ENCODE measurements at places on chromosomes 1 and 21.

- H3K4me3 ChIP-seq: no peak overlapping the region
- no peak for DNase-seq
- no peaks in the 10 kb centered on the region for H3K4me1 ChIP-seq
- H3K27me3 ChIP-seq: no peaks in the 10 kb centered on the region
- H3K27ac ChIP-seq: no peak overlapping the region
- no peaks in the 10 kb centered on the region for H3K36me3 ChIP-seq
These were observed 49.3 kb downstream of the JMJD4 start for GRCh38 chr1:227685807-227686206.

DNA sequence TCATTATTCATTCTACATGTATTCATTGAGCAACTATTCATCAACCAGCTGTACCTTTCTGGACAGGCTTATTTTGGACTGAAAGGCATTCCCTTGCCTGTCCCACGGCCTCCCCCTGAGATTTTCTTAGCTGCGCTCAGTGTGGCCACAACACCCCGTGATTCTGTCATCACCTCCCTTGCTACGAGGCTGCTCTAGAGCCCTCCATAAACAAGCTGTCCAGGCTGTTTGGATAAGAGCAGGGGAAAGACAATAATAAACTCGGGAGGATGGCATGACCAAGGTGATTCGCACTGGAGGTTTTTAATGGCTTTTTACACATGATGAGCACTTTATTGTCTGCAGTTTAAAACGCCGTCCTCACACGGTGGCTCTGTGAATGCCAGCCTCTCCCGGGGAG is 139.7 kb downstream of the ROR1 start:
- no peaks in the 10 kb centered on the region for H3K36me3 ChIP-seq
- no peak overlapping the region for H3K4me3 ChIP-seq
- DNase-seq: peak; percentile 58
- no peaks in the 10 kb centered on the region for H3K27me3 ChIP-seq
- no peak overlapping the region for H3K27ac ChIP-seq

DNA sequence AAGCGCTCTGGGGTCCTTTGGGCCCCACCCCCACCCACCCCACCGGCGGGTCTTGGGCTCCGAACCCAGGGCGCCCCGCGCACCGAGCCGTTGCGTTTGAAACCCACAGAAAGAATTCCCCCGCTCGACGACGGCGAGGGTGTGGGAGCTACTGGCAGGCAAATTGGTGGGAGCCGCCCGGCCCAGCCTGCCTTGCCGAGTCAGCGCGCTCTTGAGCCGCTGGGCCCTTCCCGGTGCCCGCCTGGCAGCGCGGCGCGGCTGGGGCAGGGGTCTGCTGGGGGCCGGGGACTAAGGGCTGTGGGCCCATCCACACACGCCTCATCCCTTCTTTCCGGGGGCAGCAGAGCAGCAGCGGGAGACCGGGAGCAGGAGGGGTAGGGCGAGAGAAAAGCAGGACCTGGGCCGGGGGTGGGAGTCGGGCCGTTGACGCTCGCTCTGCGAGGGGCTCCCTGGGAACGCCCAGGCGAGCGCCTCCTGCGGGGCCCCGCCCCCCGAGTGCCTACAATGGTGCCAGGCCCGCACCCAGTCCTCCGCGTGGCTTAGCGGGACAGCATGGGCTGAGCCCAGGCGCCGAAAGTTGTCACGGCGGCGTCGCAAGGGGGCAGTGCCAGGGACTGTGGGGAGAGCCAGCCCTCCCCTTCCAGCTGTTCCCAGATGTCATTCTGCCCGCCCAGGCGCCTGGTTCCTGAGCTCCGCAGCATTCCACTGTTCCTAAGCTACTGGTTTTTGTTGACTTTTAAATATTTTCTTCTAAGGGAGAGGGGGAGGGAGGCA is at the start of gene C1orf94:
Gene C1orf94, plus strand, starts transcription at position 78 of the 774 bp plus-strand sequence. CDS start 883 bp downstream, outside the sequence.
- no peaks in the 10 kb centered on the region for H3K4me1 ChIP-seq
- H3K4me3 ChIP-seq: no peak within 1 kb of the TSS
- DNase-seq: peak; percentile 29
- H3K27me3 ChIP-seq: peaks cover 55% of the 10 kb centered on the region

- H3K4me1 ChIP-seq: peaks cover 9% of the 10 kb centered on the region
- no peak for DNase-seq
- no peak overlapping the region for H3K27ac ChIP-seq
- no peak overlapping the region for H3K4me3 ChIP-seq
These were observed 68.8 kb upstream of the LYST start for GRCh38 chr1:235935235-235936225.

DNA sequence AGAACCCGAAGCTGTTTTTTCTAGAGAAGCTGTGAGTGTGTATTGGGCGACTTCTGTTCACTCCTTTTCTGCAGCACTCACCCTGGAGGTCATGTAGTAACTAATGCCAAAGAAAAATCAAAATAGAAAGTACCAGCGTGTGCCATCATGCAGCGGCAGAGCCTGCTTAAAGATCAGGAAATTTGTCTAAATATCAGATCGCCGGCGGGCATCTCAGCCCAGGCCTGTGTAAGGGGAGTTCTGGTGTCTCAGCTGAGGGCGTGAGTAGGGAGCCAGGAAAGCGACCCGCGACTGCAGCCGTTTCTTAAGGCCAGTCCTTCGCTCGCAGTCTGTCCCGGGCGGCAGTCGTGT is 768 bp downstream of the EDARADD start:
- H3K4me3 ChIP-seq: peak overlapping the region; percentile 49
- no peaks in the 10 kb centered on the region for H3K4me1 ChIP-seq

GRCh38 chr1:181014477-181015250 is 8.0 kb downstream of the STX6 start:
- H3K4me1 ChIP-seq: peaks cover 7% of the 10 kb centered on the region
- no peak for DNase-seq
- H3K36me3 ChIP-seq: no peaks in the 10 kb centered on the region
- no peak overlapping the region for H3K4me3 ChIP-seq

DNA sequence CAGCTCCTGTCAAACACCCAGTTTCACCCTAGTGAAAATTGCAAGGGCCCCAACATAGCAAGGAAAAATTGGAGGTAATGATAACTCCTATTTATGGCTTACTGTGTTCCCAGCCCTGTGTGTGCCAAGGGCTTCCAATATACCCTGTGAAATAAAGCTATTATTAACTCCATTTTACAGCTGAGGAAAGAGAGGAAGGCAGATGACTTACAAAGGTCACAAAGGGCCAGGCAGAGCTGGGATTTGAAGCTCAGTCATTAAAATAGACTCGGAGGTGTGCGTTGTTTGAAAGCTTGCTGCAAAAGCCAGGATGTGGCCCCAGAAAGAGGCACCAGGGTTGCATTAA is 20.2 kb upstream of the SDC3 start:
- no peak for DNase-seq
- H3K27ac ChIP-seq: no peak overlapping the region
- H3K4me3 ChIP-seq: no peak overlapping the region
- H3K27me3 ChIP-seq: no peaks in the 10 kb centered on the region
- peaks cover 16% of the 10 kb centered on the region for H3K36me3 ChIP-seq

DNA sequence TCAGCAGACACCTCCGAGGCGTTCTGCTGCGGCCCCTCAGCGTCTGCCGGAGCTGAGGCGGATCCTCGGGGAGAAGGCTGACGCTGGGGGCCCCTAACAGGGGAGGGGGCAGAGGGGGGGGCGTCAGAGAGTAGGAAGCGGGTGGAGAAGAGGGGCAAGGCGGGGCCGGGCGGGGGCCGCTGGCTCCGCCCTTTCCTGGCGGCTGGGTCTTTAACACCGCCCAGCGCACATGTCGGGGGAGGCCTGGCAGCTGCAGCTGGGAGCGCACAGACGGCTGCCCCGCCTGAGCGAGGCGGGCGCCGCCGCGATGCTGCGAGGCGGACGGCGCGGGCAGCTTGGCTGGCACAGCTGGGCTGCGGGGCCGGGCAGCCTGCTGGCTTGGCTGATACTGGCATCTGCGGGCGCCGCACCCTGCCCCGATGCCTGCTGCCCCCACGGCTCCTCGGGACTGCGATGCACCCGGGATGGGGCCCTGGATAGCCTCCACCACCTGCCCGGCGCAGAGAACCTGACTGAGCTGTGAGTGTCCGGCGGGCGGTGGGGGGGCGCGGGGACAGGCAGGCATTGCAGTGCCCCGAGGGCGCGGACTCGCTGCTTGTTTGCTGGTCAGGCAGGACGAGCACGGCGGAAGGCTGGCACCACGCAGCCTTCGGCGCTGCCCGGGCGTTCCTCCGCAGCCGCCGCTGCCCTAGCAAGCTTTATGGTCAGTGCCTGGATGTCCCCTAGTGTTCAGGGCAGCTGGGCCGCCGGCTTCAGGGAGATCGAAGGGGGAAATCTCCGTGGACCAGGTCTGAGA is at the start of gene NTRK1:
Gene NTRK1, plus strand, starts transcription at position 238 of the 796 bp plus-strand sequence. Its CDS starts 70 bp downstream, at position 308.
- H3K36me3 ChIP-seq: no peaks in the 10 kb centered on the region
- DNase-seq: peak; percentile 44
- H3K4me3 ChIP-seq: no peak within 1 kb of the TSS
- H3K27me3 ChIP-seq: peaks cover 39% of the 10 kb centered on the region
- H3K4me1 ChIP-seq: peaks cover 7% of the 10 kb centered on the region

- H3K36me3 ChIP-seq: no peaks in the 10 kb centered on the region
- H3K4me3 ChIP-seq: no peak overlapping the region
- no peak for DNase-seq
- H3K4me1 ChIP-seq: no peaks in the 10 kb centered on the region
These were observed 61.1 kb downstream of the XCL1 start for GRCh38 chr1:168637350-168637991.

- H3K27me3 ChIP-seq: no peaks in the 10 kb centered on the region
- peak; percentile 55 for DNase-seq
- peak overlapping the region; percentile 86 for H3K27ac ChIP-seq
These were observed 12.6 kb upstream of the ADORA3 start for GRCh38 chr1:111516005-111516535.

DNA sequence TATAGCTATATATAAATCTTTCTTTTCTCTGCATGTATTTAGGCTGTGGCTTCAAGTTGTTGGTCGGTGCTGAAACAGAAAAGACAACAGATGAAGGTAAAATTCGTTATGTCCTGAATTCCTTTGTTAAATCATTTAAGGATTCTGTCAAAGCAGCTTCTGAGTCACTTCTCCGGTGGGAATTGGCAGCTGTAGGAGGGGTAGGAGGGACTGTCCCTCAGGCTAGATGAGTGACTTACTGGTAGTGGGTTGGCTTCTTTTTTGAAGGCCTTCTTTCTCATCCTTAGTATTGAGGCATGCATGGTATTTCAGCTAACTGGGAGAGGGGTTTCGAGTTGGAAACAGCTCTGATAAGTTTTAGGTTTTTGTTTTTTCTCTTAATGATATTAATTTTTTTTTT is 22.1 kb upstream of the NEXN start:
- no peaks in the 10 kb centered on the region for H3K27me3 ChIP-seq
- DNase-seq: no peak
- peaks cover 3% of the 10 kb centered on the region for H3K36me3 ChIP-seq
- H3K4me3 ChIP-seq: no peak overlapping the region
- no peaks in the 10 kb centered on the region for H3K4me1 ChIP-seq
- H3K27ac ChIP-seq: no peak overlapping the region

GRCh38 chr1:223350361-223350908 is 13.5 kb downstream of the SUSD4 start:
- no peaks in the 10 kb centered on the region for H3K4me1 ChIP-seq
- no peak for DNase-seq
- H3K4me3 ChIP-seq: no peak overlapping the region
- H3K36me3 ChIP-seq: no peaks in the 10 kb centered on the region
- no peaks in the 10 kb centered on the region for H3K27me3 ChIP-seq
- H3K27ac ChIP-seq: no peak overlapping the region

DNA sequence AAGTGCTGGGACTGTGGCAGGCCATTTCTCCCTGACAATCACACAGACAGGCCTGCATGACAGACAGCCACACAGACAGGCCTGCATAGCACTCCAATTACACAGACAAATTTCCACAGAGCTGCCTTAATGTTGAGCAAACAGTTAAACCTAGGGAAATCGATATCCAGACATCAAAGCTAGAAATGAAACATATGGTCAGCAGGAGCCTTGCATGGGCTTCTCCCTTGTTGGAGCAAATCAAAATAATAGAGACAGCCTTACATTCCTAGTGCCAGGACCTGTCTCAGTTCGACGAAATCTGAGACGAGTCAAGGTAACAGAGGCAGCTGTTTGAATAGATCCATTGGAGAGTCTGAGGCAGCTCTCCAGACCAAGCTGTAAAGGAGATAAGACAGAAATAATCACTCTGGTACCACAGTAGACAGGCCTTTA is 42.4 kb downstream of the OLFML3 start:
- no peaks in the 10 kb centered on the region for H3K36me3 ChIP-seq
- no peak overlapping the region for H3K4me3 ChIP-seq
- no peaks in the 10 kb centered on the region for H3K27me3 ChIP-seq
- H3K4me1 ChIP-seq: no peaks in the 10 kb centered on the region

GRCh38 chr21:37783016-37783415 is 133.2 kb downstream of the KCNJ6 start:
- no peak overlapping the region for H3K4me3 ChIP-seq
- DNase-seq: no peak
- H3K4me1 ChIP-seq: no peaks in the 10 kb centered on the region
- H3K27me3 ChIP-seq: no peaks in the 10 kb centered on the region

GRCh38 chr1:115771094-115771846 is 2.8 kb upstream of the CASQ2 start:
- H3K27ac ChIP-seq: no peak overlapping the region
- H3K36me3 ChIP-seq: no peaks in the 10 kb centered on the region

GRCh38 chr1:226360106-226360746 is 47.7 kb downstream of the PARP1 start:
- H3K36me3 ChIP-seq: peaks cover 17% of the 10 kb centered on the region
- no peak overlapping the region for H3K27ac ChIP-seq
- no peak overlapping the region for H3K4me3 ChIP-seq
- no peaks in the 10 kb centered on the region for H3K27me3 ChIP-seq
- H3K4me1 ChIP-seq: peaks cover 6% of the 10 kb centered on the region
- DNase-seq: no peak

GRCh38 chr1:19425646-19426239 is 59.6 kb downstream of the CAPZB start:
- no peaks in the 10 kb centered on the region for H3K27me3 ChIP-seq
- peak overlapping the region; percentile 71 for H3K27ac ChIP-seq
- no peak overlapping the region for H3K4me3 ChIP-seq

DNA sequence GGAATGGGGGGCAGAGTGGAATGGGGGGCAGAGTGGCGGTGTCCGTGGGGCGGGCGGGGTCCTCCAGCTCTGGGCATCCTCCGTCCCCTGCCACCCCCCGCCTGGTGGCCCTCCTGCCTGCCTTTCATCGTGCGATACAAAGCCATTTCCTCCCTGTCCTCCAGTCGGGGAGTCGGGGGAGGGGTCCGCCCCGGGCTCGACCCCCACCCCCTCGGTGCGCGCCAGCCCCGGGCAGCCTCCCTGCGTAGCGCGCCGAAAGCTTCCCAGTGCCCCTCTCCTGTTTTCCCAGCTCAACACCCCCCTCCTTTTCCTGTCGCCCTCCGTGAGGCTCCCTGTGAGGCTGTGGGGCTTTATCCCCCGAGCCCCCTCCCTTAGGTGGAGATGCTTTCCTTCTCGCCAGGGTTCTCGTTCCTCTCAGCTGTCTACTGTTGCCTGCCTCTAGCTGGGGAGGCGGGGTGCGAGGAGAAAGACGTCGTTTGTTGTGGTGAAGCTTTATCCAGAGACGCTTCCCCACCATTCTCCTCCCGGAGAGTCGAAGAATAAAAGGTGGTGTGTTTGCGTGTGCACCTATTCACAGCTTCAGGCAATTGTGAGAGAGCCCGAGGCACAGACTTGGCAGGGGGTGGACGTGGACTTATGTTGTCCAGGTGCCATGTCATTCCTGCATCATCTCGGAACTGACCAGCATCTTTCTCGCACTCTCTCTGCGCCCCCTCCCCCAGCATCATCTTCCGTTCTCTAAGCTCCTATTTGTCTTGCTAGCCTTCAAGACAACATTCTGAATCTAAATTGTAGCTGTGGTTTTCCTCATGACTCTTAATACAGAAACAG is 848 bp downstream of the DNM3 start:
- peaks cover 2% of the 10 kb centered on the region for H3K4me1 ChIP-seq
- H3K27ac ChIP-seq: peak overlapping the region; percentile 85
- no peaks in the 10 kb centered on the region for H3K27me3 ChIP-seq
- DNase-seq: peak; percentile 61
- no peaks in the 10 kb centered on the region for H3K36me3 ChIP-seq
- H3K4me3 ChIP-seq: peak overlapping the region; percentile 95

Data from lung (tissue), 17 donors.